Fibroblast of skin of right biceps (primary cell): ENCODE measurements at places on chromosomes 3 and 15.

- DNase-seq, result no peak
These were observed 76.9 kb downstream of the UBP1 start for GRCh38 chr3:33363113-33363800.

GRCh38 chr3:142278451-142278850 is 53.1 kb upstream of the GK5 start:
- peak; percentile 58 for DNase-seq

- DNase-seq, result no peak
These were observed 43.4 kb downstream of the RETNLB start for GRCh38 chr3:108713816-108714215.

DNA sequence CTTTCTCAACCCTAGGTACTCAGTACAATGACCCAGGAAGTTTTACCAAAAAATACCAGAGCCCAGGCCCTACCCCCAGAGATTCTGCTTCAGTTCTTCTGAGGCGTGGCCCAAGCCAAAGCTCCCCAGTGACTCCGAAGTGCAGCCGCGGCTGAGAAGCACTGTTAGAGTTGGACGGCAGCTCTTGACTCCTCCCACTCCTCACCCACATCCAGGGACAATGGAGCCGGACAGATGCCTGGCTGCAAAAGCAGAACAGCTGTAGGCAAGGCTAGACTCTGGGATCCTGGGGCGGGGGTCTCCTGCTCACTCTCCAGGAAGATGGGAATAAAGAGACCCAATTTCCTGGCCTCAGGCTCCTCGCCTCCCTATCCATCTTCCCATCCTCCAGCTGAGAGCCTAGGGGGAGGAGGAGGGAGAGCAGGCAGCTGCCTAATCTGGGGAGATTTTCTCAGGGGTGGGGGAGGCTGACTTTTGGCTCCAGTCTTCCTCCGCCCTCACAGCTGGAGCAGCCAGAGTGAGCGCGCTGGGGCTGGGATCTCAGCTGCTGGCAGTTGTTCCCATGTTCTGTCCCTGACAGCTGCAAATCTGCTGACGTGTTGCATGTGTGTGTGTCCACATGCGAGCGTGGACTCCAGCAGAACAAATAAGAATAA is 223.8 kb downstream of the OPA1 start:
- DNase-seq, result peak; percentile 41

- no peak for DNase-seq
These were observed 116.5 kb downstream of the SLC9A9 start for GRCh38 chr3:143731776-143732175.

DNA sequence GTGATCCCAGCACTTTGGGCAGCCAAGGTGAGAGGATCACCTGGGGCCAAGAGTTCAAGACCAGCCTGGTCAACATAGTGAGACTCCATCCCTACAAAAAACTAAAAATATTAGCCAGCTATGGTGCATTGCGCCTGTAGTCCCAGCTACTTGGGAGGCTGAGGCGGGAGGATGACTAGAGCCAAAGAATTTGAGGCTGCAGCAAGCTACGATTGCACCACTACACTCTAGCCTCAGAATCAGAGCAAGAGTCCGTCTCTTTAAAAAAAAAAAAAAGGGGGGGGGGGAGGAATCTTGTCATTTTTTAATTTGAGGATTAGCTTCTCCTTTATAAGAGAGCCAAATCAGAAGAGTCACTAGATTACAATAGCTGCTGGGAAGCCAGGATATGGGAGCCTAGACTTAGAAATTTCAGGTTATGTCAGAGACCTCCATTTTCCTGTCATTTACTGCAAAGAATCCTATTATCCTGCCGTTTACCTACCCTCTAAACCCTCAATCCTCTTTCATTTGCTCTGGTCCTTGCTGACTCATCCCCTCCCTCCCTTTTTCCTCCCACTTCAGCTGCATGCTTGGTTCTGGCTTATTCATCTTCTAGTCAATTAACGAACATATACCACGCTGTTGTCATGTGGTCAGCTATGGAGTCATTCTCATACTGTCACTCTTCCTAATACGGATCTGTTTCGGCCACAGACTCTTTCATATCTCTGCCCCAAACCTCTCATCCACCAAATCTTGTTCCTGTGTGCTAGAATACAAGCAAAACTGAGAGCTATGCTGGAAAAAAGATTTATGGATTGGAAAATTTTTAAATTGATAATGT is 83.8 kb upstream of the PPIB start:
- peak; percentile 91 for DNase-seq

- no peak for DNase-seq
These were observed 1.7 kb upstream of the DNAJC17 start for GRCh38 chr15:40808861-40809450.

GRCh38 chr3:145370870-145371269 is 790.1 kb downstream of the PLOD2 start:
- no peak for DNase-seq
